Left kidney (tissue), 8 donors: ENCODE measurements at places on chromosomes 5 and 9.

DNA sequence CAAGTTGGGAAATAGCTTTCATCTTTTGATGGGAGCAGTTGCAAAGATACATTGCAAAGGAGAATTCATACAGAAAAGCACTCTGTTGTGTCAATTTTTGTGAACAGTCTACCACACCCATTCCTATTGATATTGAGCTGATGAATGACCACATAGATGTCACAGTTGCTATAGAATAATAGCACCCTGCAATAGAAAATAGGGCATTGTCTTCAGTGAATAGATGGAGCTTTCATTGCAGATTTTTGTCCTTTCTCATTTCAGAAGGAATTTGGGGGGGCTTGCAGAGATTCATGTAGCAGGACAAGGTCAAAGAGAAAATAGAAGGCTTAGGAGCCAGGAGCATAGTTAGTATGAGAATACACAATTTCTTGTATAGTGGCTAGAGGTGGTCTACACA is 237.9 kb downstream of the TMEM38B start:
- DNase-seq, result no peak

- DNase-seq, result no peak
These were observed 283.1 kb downstream of the SMARCA2 start for GRCh38 chr9:2298217-2298616.

- DNase-seq, result no peak
These were observed 10.3 kb downstream of the GGTA1 start for GRCh38 chr9:121489344-121489743.

DNA sequence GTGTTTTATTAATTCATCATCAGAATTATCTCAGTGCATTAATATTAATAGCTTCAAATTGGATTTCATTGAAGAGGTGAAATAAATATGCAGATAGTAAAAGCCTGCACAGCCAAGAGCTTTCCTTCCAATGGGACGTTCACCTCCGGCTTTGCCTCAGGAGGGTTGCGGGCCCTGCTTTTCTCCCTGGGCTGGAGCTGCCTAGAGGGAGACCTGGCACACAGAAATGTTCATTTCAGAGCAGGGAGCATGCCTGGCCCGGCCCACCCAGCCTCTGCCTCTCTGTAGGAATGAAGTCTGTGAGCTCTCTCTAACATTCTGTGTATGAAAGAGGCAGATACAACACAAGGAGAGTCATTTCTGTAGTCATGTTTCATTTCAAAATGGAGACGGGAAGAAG is 100.4 kb upstream of the IRX2 start:
- DNase-seq, result no peak

DNA sequence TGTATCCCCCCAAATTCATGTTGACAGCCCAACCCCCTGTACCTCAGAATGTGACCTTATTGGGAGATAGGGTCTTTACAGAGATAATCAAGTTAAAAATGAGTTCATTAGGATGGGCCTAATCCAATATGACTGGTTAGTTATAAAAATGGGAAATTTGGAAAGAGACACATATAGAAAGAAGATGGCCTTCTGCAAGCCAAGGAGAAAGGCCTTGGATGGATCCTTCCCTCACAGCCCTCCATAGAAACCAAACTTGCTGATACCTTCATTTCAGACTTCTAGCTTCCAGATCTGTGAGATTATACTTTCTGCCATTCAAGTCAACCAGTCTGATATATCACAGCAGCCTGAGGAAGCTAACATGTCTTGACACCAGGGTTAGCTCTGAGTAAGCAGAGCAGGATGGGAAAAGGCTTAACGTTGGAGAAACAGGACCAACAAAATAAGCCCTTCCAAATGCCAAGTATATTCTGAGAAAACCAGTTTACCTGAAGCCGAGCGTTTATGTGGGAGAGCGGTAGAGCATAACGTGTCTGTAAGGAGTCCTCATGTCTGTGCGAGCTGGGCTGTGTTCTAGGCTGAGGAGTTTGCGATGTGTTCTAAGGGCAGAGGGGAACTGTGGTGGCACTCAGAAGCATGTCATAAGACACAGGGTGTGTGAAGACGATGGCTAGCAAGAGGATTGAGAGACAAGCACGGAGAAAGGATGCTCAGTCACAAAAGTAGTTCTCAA is 206.1 kb downstream of the PIK3R1 start:
- DNase-seq, result no peak

DNA sequence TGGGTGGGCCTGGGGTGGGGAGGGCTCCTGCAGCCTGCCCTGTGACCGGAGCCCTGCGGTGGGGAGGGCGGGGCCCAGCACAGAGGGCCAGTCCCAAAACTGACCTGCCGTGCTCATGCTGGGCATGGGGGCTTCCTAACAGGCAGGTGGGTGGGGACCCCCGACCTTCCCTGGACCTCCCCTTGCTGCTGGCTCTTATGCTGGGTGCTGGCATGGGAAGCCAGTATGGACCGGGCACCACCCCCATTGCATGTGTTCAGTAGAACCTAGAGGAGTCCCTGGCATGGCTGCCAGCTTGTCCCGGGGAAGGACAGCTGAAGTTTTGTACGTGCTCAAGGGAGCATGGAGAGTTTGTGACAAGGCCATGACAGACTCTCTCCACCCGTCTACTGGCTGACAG is 37.1 kb downstream of the WNK2 start:
- DNase-seq, result no peak

- no peak for DNase-seq
These were observed 32.5 kb downstream of the SH3TC2 start for GRCh38 chr5:149030392-149030791.

DNA sequence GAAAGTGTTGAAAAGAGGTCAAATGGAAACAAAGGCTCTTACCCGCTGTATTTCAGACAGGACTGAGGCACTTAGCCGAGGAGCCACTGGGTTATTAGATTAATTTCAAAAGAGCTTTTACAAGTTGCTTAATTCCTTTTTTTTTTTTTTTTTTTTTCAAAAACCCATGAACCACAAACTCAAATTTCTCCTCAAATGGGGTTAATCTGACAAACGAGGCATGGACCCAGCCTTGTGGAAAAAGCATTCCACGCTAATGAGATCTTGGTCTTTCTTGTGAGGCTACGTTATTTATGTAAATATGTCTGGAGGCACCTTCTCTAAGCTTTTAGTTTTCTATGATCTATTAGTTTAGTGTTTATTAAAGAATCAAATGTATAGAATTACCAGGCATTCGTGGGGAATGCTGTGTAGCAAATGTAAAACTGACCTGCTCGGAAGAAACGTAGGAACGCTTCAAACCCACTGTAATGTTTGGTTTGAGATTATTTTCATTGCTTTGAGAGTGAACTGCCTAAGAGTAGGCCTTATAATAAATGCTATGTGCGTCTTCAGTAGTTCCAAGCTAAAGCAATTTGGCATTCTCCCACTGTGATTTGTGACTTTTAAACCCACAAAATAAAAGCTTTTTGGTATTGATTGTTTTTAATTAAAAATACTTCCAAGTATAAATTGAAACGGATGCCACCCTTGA is 134.7 kb downstream of the CDH6 start:
- DNase-seq, result peak; percentile 8

GRCh38 chr5:29079771-29080170 is 2041.4 kb upstream of the CDH9 start:
- no peak for DNase-seq

GRCh38 chr5:98454904-98455303 is 318.6 kb upstream of the RGMB start:
- DNase-seq, result no peak

GRCh38 chr5:80103371-80103770 is 68.2 kb downstream of the THBS4 start:
- no peak for DNase-seq

DNA sequence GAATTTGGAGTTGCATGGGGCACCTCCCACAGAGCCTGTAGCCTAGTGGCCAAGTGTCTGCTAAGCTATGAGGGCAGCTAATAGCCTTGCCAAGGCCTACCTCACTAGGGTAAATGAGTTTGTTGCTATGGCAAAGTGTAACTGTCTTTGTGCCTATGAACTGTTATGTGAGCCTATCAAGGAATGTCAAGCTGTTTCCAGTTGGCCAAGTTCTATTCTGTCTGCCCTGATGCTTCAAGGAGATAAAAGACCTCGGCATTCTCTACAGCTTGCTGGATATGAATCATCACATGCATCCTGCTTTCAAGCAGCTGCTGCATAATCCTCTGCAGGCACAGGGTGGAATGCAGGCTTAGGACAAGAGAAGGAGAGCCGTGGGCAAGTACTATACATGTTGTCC is 69.8 kb upstream of the CCDC112 start:
- no peak for DNase-seq

DNA sequence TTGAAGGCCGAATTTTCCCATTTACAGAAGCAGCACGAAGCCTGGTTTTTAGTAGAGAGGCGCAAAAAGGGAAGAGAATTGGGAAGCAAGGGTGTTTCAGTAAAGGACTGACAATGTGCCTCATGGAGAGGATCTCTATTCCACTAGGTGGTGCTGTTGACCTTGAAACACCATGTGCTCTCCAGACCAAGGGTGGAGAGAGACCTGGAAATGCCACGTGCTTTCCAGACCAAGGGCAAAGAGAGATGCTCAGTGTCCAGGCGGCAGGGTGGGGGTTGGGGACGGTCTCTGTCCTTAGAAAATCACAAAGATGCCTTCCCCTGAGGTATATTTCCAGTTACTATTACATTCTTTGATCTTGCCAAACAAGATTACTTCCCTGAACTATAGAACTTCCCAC is 425.3 kb downstream of the CSNK1G3 start:
- DNase-seq, result no peak

GRCh38 chr5:10460252-10460906 is 18.7 kb downstream of the ROPN1L start:
- DNase-seq, result no peak

- DNase-seq, result no peak
These were observed 78.3 kb upstream of the HSPA9 start for GRCh38 chr5:138653502-138653901.

GRCh38 chr9:102767076-102767475 is 228.1 kb upstream of the CYLC2 start:
- peak; percentile 17 for DNase-seq

DNA sequence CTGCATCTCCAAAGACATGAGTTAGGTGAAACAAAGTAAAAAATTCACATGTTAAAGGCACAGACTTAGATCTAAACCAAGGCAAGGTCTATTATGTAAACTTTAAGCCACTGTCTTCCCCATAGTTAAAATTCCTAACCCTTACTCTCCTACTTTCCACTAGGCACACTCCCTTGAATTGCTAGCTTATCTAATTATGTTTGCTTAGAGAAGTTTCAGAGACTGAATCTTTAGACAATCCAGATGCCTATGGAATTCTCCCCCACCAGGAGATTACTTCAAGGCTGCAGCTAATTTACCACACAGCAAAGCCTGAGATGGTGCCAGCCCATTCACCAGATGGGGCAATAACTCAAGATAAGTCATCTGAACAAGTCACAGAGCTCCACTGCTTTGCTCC is 803.1 kb upstream of the COX7C start:
- DNase-seq, result no peak

DNA sequence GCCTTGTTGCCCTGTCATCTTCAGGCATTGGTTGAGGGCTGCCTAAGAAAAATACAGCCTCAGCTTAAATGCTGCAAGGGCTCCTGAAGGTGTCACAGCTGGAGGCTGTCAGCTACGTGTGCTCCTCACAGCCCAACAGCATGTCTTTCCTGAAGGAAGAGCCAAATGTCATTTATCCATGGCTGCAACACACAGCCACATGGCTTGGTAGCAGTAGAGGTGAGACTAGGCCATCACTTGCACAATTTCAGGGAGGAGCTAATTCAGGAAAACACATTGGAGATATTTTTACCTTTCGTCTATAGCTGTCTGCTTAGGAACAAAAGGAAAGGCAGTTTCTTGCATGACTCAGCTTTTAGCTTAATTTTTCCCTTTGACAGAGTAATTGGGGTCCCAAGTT is 260.7 kb downstream of the SYK start:
- no peak for DNase-seq

GRCh38 chr5:135019314-135019713 is 14.7 kb downstream of the PITX1 start:
- no peak for DNase-seq

DNA sequence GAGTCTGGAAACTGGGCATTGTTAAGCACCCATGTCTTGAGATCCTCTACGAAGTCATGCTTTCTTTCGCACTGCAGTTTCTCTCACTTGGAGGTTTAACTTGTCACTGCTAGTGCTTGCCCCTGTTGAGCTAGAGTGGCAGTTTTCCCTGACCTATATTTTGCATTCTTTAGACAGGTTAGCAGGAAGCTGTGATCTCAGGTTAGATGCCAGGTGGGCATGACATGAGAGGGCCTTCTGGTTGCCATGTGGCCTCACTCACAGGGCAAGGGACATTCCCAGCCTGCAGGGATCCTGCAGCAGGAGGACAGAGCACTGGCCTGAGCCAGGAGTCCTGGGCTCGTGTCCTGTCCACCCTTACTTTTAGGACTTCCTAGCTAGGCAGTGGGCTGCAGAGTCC is 28.6 kb downstream of the SLC36A1 start:
- no peak for DNase-seq

GRCh38 chr9:118522093-118523028 is 818.2 kb downstream of the TLR4 start:
- peak; percentile 39 for DNase-seq

DNA sequence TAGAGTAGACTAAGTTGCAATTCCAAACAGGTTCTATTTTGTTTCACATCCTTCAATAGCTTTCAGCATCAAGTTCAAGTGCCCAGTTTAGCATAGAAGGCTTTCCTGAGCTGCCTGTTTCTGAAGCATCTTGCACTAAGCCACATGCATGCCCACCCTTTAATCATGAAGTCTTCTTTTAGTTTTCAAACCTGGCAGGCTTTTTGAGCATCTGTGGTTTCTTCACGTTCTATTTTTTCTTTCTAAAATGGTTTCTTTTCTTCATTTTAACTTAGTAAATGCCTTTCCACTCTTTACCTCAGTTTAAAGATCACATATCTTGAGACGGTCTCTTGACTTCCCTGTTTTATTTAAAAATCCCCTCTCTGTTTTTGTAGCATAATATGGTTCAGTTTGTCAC is 360.1 kb downstream of the MAN2A1 start:
- DNase-seq, result no peak

DNA sequence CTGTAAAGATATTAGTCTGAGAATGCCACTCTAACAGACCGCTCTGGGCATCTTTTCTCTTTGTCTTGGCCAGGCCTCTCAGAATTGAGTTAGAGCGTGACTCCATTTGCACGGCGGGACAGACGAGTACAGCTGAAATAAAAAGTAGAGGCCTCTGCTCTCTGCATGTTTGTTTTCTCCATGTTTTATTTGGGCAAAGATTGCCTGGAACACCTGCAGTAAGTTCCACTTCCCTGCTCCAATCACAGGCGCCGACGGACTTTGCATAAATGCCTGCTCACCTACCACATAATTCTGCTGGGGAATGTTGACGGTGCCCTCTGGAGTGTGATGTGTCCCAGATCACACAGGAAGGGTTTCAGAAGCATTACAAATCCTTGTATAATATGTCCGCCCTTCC is 10.6 kb downstream of the SPOCK1 start:
- DNase-seq, result no peak

DNA sequence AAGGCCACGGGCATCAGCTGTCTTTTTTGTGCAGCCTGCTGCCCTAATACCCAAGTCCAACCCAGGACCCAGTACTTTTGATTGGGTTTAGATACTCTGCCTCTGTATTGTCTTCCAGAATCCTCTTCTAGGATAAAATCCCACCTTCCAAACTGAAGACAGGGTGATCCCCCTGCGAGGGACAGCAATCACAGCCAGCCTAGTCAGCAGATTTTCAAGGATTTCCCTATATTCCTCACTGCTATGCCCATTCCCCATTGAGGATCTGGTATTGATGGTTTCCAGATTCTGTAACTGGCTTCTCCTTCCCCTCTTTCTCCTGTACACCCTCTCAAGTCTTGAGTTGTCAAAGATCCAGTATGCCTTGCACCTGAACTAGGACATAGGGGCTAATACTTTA is 389.4 kb downstream of the TRIM36 start:
- DNase-seq, result no peak
